ENCODE measurements at places on chromosomes 1 and 21.

- DNase-seq = no peak
Measured at GRCh38 chr1:42680055-42680454, 2.2 kb upstream of the YBX1 start.

GRCh38 chr1:181504399-181504842 lies 21.1 kb downstream of the CACNA1E start:
- no peak for DNase-seq

- DNase-seq = no peak
Measured at GRCh38 chr1:89640440-89640839, 7.5 kb downstream of the LRRC8C start.

DNA sequence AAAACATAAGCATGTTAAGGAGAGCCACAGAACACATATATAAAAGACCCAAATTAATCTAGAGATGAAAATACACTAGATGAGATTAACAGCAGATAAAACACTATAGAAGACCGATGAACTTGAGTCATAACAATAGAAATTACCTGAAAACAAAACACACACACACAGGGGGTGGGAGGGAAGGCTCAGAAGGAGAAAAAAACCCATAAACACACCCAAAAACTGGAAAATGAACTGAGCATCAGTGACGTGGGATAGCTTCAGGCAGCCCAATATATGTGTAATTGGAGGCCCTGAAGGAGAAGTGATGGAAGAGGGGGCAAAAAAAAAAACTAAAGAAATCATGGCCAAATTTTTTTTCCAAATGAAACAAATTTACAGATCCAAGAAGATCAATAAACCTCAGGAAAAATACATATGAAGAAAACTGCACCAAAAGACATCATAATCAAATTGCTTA lies 11.4 kb downstream of the ALDH9A1 start:
- DNase-seq = no peak

GRCh38 chr1:30816211-30817076 lies 58.9 kb upstream of the LAPTM5 start:
- DNase-seq = no peak

- no peak for DNase-seq
Measured at GRCh38 chr21:44459712-44460440, 4.6 kb downstream of the LRRC3 start.

- no peak for DNase-seq
Measured at GRCh38 chr1:111471538-111471937, 2.2 kb upstream of the C1orf162 start.

DNA sequence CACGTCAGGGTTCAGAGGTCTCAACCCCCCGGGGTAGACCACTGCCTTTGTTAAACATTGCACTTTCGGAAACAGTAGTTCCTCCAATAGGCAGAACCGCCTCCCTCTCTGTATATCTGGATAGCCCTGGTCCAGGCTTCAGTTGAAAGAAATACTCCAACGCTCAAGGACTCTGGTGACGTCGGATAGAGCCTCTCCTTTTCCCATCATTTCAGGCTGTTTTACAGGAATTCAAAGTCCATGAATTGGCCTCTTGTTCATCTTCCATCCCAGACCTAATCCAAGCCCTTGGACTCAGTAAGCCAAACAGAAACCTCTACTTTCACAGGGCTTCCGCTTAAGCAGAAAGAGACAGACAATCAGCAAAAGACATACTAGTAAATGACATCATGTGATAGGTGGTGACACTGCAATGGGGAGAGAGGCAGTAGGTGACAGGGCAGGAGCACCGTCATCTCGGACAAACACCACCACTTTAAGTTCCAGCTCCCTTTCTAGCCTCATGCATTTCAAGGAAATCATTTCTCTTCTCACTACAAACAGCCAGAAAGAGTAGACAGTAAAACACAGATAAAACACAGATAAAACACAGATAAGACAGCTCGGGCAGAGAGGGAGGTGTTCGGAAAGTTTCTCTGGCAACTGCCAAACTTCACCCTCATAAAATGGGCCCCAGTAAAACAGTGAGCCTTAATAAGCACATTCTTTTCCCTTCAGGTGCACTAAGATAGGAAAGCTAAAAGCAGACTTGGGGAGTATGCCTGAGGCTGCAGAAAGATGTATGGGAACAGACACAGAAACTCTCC lies 2.3 kb upstream of the PLA2G2A start:
- no peak for DNase-seq

DNA sequence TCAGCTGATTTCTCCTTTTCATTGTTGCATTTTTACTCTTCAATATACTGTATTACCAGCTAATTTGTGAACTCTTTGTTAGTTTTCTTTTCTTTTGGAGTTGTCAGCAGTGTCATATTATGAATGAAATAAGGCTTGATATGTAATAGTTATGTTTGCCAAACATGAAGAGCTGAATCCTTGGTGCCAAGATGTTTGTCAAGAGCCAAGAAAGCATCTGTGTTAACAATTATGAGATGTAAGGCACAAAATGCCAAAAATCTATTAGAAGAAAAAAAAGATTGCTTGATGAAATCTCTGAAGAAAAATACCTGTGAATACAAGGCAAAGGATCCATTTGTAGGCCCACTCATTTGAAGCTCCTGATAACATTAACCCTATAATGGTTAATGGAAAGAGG lies 48.4 kb upstream of the RNPC3 start:
- no peak for DNase-seq

DNA sequence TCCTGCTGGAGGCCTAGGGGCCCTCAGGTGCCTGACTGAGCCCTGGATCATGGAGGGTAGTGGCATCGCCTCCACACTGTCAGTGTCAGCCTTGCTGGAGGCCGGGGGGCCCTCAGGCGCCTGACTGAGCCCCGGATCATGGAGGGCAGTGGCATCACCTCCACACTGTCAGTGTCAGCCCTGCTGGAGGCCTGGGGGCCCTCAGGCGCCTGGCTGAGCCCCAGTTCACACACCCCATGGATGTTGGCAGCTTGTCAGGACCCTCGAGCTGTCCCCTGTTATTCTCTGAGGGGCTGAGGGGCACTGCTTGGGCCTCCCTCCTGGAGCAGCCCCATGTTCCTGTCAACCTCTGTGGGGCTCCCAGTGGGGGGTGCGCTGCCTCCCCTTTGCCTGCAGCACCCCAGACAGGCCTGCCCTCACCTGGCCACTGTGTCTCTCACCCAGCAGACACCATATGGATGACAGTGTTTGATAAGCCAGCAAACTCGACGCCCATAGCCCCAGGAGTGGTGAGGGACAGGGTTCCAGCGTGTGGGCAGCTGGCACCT lies 197.6 kb downstream of the LIPI start:
- no peak for DNase-seq

GRCh38 chr21:45508607-45509565 lies 33.4 kb downstream of the SLC19A1 start:
- no peak for DNase-seq

GRCh38 chr1:245094954-245095353 lies 59.8 kb upstream of the KIF26B start:
- DNase-seq = no peak

GRCh38 chr1:216749232-216749631 lies 26.0 kb upstream of the ESRRG start:
- no peak for DNase-seq

GRCh38 chr1:154006136-154006535 lies 15.6 kb downstream of the RPS27 start:
- no peak for DNase-seq

- DNase-seq = no peak
Measured at GRCh38 chr1:10539411-10540043, 64.8 kb downstream of the PEX14 start.

- DNase-seq = no peak
Measured at GRCh38 chr1:191695865-191696264, 462.4 kb upstream of the RGS18 start.

- DNase-seq = no peak
Measured at GRCh38 chr21:42189860-42190485, 29.0 kb upstream of the ABCG1 start.

DNA sequence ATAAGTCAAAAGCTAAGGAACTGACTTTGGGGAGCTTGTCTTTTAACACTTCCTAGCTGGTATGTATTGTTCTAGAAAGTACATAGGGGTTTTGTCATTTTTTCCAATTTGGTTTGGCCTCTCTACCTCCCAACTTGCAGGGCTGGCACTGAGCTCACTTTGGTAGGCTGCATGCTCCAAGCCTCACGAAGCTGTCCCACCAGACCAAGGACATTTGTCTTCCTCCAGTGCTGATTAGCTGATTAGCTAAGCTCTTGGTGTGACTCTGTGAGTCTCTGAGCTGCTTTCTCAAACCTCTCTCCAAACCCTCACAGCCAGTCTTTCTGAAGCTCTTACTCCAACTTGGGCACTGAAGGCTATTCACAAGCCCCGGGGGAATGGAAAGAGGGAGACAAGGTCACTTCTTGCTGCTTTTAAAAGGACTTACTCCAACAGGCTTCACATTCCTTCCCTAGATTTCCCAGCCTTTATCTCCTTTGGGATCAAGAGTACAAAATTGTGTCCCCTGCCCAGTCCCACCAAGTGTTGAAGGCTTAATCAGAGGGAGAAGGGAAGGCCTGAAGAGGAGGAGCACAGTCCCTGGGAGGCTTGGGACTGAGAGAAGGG lies 893 bp upstream of the CFAP45 start:
- DNase-seq = no peak

DNA sequence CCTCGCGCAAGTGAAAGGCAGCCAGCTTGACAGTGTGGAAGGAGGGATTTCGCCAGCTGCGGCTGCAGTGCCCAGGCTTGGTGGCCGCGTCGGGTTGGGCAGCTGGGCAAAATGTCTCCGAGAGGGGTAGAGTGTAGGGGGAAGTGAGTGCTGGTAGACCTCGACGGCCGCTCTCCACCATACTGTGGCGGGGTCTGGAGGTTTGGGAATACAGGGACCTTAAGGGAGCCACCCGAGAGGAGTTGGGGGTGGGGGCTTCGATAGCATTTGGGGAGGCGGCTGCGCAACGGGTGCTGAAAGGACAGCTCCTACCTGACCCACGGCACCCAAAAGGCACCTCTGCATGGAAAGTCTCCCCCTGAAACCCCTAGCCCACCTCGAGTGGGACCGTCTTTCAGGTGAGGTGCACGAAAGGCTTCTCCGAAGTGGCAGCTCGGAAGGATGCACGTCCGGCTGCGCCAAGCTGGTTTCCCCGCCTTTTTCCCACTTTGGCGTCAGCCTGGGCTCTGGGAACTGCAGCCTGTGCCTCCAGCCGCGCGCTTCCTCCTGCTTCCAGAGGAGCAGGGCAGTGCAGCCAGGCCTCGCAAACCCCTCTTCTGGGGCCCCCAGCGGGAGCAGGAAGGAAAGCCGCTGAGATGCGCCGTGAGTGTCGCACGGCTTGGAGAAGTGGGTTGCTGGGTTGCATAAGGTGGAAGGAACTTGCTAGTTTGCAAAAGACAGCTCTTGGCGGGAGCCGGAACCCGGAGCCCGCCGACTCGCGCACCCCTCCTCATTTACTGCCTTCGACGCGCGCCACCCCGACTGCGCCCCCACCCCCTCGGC lies 531 bp upstream of the HMGN2 start:
- peak; percentile 8 for DNase-seq

DNA sequence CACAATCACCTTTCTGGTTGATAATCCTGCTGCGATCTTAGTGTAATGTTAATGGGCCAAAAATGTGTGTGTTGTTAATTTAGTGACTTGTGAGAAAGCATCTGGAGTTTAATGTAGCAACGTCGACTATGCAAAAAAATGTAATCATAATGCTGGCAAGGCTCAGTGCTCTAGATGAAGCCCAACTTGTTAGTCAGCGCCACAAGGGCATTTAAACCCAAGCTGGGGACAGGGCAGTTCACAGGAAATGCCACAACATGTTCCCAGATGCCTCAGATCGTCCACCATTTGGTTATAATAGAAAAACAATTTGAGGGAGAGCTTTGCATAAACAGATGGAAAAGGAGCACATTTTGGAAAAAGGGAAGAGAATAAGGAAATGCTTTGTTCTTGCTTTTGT lies 585.4 kb upstream of the PLXNA2 start:
- no peak for DNase-seq

DNA sequence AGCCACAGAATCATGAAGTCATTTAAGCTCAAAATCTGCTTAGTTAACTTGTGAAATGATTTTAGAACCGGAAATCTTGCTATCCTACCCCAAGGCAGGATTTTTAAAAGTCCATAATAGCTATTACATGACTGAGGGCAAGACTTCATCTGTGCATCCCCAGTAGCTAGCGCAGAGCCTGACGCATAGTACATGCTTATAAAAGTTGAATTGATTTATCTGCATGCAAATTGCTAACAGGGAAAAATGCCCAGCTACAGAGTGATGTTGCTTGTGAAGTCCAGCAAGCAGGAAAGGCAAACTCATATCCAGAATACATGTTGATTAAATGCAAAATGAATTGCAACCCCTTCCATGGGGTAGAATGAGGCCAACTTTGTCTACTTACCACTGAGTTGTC lies 8.1 kb upstream of the MAP1LC3C start:
- DNase-seq = no peak

DNA sequence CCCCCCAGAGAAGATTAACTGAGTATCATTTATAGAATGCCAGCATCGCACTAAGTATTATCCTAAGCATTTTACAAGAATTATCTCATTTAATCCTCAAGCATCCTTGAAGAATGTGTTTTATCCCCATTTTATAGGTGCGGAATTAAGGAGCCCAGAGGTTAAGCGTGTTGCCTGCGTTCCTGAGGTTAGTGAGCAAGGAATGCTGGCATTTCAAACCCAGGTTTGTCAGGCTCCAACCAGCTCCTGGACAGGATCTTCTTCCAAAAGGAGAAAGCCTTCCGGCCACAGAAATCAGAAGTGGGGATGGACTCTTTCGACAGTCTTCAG lies 82.3 kb downstream of the SSBP3 start:
- no peak for DNase-seq

- no peak for DNase-seq
Measured at GRCh38 chr1:185804206-185804605, 70.0 kb downstream of the HMCN1 start.

DNA sequence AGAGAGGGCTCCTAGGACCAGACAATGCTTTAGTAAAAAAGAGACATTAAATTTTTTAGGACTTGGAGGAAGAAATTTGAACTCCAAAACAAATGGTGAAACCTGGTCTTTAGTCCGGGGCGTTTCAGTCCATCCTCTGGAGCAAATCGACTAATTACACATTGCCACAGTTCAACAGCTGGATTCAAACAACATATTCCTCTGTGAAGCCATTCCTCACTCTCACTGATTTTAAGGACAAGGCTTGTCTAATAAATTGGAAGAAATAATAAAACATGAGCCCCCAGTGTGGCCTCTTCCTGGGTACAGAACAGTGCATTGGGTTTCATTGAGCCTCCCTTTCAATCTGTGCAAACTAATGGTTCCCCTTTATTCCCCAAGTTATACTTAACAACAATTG lies 165.1 kb downstream of the UCK2 start:
- DNase-seq = no peak

DNA sequence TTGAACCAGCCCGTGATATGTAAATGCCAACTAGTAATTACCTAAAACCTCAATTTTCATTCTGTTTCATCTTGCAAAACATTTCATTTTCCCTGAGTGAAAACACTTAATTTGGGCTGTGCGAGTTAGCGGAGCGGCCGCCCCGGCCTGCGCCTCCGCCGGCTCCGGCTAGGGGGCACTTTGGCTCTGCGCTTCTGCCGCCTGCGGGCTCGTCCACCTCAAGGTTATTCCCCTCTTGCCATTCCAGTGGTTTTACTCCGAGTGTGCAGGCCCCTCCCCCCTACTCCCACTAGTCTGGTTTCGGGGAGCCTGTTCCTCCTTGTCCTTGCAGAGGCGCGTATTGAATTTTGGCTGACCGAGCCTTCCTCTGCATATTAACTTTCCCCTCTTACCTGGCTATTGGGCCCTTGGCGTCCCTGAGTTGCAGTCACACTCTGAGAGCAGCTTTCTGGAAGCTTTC lies 55.6 kb downstream of the PEX14 start:
- no peak for DNase-seq

GRCh38 chr1:41927118-41927517 lies 8.4 kb upstream of the HIVEP3 start:
- no peak for DNase-seq

- DNase-seq = no peak
Measured at GRCh38 chr1:182257369-182258063, 134.1 kb downstream of the GLUL start.

All from stimulated activated CD8-positive, alpha-beta memory T cell treated with anti-CD3 and anti-CD28 coated beads, Interleukin-12 subunit alpha, Interleukin-12 subunit beta, amount 100 ng/mL, for 1 hour (primary cell).